CD4-positive, alpha-beta T cell treated with Interleukin-17A for 4 hours (primary cell): ENCODE measurements at places on chromosomes 3 and 15.

DNA sequence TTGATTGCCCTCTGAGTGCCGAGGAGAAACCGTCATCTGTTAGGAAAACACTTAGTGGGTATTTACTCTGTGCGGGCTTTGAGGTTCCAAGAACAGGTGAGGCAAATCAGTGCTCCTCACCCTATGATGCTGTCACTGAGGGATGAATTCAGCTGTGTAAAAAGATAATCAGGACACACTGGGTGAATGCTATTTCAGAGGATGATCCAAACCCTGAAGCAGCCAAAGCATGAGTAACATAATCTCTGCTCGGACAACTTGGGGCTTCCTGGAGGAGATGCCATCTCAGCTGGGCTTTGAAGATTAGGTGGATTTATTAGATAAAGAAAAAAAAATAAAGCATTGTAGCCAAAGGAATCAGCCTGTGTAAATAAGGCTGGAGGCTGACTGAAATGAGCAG, 10.5 kb upstream of the GADL1 start:
- no peak for DNase-seq

GRCh38 chr15:89225588-89225987, 4.2 kb upstream of the RLBP1 start:
- DNase-seq, result no peak

- DNase-seq, result no peak
Observed at GRCh38 chr3:6827453-6827852, 33.5 kb upstream of the GRM7 start.

GRCh38 chr3:58502872-58503271, 11.0 kb downstream of the KCTD6 start:
- no peak for DNase-seq

DNA sequence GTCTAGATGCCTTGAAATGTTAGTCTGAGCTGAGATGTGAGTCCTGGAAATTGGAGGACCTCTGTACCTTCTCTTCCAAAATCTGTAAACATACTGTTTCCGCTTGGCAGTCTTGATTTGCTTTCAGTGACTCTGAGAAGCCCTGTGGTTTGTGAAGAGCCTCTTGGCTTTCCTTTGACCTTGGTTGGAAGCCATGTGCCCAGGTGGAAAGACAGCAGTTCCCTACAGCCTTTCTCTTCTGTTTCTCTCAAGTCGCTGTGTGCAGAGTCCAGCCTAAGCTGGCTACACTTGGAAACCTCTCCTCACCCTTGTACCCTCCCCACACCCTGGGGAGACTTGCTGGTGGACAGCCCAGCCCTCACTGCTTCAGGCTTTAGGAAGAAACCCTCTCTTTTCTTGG, 129.8 kb upstream of the CTDSPL start:
- DNase-seq, result no peak

GRCh38 chr3:194962056-194962455, 276.4 kb downstream of the FAM43A start:
- no peak for DNase-seq

DNA sequence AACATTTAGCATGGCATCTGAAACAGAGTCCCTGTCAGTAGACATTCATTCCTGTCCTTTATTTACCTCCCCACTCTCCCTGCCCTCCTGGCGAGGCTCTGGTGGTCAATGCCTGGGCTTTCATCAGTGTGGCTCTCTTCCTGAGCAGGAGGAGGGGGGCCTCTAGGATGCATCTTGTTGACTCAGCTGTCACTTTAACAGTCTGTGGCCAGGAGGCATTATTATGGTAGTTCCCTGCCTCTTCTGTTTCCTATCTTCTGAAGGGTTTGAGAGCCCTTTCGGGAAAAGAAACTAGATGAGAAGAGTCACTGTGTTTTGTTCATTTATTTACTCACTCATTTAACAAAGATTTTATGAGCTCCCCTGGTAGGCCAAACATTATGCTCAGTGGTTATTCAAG, 2.4 kb upstream of the PPP1R14D start:
- no peak for DNase-seq

DNA sequence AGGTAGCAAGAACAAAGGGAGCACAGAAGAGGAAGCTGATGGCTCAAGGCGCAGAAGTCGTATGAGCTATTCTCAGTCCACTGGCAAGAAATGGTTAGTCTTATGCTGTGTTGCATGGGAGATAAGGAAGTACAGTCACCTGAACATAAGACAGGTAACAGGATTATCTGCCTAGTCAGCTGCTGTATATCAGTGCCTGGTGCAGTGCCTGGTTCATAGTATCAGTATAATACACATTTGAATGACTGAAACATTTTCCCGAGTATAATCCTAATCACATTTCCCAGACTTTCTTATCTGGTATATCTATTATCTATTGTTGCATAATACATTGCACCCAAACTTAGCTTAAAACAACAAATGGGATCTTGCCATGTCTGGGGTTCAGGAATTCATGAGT, 302.5 kb downstream of the GABRG3 start:
- no peak for DNase-seq

GRCh38 chr3:125257536-125257935, 45.0 kb upstream of the SLC12A8 start:
- no peak for DNase-seq

DNA sequence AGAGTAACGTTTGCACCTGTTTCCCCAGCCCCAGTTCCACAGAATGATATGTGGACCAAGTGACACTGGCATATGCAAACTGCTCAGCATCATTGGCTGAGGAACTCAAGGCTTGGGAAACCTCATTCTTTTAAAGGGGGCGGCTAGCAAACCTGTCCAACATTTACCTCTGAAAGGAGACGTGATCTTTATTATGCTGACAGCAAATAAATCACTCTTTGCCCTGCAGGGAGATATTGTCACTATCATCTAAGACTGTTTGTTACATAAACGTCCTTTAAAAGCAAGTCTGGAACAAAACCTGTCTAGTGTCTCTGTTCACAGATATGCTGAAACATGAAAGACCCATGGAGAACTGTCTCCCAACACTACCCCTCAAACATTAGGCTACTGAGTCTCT, 21.5 kb downstream of the CA12 start:
- no peak for DNase-seq

- DNase-seq, result no peak
Observed at GRCh38 chr3:21909096-21909495, 158.1 kb upstream of the ZNF385D start.

- DNase-seq, result no peak
Observed at GRCh38 chr15:43237842-43238470, 17.1 kb upstream of the EPB42 start.
